C1 segment of cervical spinal cord (tissue), 14 donors: ENCODE measurements at places on chromosomes 16 and 17.

DNA sequence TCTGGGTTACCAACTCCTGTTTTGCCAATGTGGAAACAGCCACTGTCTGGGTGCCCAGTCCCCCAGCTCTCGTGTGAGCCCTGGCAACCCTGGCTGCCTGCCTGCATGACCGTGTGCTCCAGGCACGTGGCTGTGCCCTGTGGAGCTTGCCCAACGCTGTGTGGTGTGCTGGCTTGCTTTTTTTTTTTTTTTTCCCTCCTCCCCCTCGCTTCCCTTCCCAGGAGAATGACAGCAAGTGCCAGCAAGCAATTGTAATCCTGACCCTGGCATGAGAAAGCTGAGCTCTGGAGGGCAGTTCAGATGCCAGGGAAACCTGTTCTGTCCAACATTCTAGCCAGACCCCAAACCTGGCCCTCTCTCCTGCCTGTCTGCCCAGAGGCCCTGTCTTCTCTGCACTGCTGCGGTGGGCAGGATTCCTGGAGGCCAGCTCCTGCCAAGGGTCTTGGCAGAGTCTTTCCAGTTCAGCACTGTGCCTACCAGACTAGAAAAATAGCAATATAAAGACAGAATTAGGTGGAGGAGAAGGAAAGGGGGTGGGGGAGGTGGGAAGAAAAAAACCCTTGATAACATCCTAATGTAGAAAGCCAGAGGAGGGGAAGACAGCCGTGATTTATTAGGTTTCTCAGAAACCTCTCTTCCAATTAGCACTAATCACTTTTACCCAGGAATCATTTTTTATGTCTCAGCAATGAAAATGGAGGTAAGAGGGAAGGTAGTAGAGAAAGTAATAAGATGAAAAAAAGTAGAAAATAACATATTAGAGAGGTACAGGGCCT lies 9.0 kb downstream of the HLF start:
- DNase-seq, result peak; percentile 76

DNA sequence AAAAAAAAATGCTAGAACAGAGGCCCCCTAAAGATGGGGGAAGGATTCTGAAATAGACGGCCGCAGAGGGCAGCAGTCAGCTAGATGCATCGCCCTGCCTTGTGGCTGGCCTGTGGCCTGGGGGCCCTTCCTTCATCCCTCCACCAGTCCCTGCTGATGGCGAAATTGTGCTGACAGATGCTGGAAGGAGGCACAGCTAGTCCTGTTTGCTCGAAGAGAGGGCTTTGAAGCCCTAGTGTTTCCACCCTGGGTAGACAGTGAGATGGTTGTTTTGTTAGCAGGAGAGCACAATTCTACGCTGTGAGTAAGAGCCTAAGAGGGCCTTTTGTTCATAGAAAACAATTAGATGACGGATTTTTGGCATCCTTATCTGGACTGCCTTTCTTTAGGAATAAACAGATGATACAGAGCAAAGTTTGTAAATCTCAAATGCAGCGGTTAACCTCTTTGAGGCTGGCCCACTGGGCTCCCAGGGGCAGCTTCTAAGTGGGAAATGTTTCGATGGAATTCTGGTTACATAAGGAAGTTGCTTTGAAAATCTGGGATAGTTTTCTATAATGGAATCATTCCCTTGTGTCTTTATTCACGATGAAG lies 23.0 kb downstream of the VPS35L start:
- DNase-seq, result peak; percentile 87

DNA sequence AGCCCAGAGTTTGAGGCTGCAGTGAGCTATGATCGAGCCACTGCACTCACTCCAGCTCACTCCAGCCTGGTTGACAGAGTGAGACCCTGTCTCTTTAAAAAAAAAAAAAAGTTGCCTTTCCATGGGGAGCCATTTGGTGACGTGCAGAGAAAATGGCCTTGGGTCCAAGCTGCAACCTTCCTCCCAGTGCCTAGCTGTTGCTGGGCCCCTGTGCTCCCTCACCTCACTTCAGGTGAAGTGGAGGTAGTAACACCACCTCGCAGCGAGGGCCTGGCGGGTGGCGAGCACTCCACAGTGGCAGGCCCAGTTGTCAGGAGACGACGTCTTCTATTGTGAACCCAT lies 17.4 kb downstream of the SYT17 start:
- DNase-seq, result no peak

- no peak for DNase-seq
These were observed 63.5 kb downstream of the SPACA3 start for GRCh38 chr17:33055171-33055611.

GRCh38 chr17:258906-259305 lies 77.5 kb upstream of the DOC2B start:
- DNase-seq, result no peak
